ENCODE measurements at places on chromosomes 1 and 21.

- DNase-seq = no peak
Observed at GRCh38 chr1:85604298-85604997, 23.9 kb downstream of the CCN1 start.

DNA sequence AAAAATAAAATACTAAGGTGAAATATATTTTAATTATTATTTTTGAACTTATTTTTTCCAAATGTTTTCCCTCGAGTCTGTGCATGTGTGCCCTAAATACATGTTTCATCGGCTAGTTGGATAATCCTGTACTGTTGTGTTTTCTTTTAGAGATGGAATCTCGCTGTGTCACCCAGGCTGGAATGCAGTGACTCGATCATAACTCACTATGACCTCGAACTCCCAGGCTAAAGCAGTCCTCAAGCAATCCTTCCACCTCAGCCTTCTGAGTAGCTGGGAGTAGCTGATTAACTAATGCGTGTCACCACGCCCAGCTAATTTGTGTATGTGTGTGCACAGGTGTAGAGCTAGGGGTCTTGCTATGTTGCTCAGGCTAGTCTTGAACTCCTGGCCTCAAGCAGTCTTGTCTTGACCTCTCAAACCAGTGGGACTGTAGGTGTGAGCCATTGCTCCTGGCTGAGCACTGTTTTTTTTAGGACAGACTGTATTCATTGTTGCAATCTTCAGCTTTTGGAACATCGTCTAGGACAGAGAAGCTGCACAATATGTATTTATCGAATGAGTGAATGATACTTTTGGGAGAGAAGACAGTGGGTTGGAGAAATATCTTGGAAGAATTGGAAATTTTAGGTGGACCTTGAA lies 4.8 kb upstream of the TMCO1 start:
- no peak for DNase-seq

GRCh38 chr1:239566074-239566473 lies 179.7 kb downstream of the CHRM3 start:
- DNase-seq = no peak

DNA sequence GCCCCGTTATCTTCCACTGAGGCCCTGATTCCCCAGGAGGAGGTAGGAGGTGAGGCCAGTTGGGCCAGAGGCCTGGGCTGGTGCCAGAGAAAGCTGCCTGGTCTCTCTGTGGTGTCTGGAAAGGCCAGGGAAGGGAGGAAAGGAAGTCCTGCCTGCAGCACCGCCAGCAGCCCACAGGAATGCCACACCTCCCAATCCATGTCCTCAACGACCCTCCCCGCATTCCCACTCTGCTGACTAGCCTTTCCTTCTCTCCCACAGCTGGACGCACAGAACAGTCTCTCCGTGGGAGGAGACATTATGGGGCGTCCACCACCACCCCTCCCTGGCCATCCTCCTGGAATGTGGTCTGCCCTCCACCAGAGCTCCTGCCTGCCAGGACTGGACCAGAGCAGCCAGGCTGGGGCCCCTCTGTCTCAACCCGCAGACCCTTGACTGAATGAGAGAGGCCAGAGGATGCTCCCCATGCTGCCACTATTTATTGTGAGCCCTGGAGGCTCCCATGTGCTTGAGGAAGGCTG lies 18.0 kb downstream of the CSF1 start:
- no peak for DNase-seq

Measured in nucleus accumbens (tissue), 56 donors.